ENCODE measurements at places on chromosomes 12 and 14. TPM values are rescaled to one million over a fixed set of nuclear protein-coding genes. Genes with fewer than 3 reads are reported as not detected.

Gene LGR5
- total RNA-seq: not detected

Gene GCH1
- 40.8 TPM for total RNA-seq

Gene ADAM21
- total RNA-seq: 0.14 TPM

Gene MYH6
- 0.05 TPM for total RNA-seq

Gene OAS1
- 46.0 TPM for total RNA-seq

Gene FIGNL2
- 0.29 TPM for total RNA-seq

Gene PRB2
- not detected for total RNA-seq

Gene BCL11B
- 49.1 TPM for total RNA-seq

- no peak overlapping the region for H3K4me3 ChIP-seq
- H3K27me3 ChIP-seq: no peaks in the 10 kb centered on the region
- H3K4me1 ChIP-seq: no peaks in the 10 kb centered on the region
- no peak overlapping the region for H3K27ac ChIP-seq
- no peaks in the 10 kb centered on the region for H3K36me3 ChIP-seq
These were observed 1204.8 kb downstream of the GALC start for GRCh38 chr14:86788224-86788623.

DNA sequence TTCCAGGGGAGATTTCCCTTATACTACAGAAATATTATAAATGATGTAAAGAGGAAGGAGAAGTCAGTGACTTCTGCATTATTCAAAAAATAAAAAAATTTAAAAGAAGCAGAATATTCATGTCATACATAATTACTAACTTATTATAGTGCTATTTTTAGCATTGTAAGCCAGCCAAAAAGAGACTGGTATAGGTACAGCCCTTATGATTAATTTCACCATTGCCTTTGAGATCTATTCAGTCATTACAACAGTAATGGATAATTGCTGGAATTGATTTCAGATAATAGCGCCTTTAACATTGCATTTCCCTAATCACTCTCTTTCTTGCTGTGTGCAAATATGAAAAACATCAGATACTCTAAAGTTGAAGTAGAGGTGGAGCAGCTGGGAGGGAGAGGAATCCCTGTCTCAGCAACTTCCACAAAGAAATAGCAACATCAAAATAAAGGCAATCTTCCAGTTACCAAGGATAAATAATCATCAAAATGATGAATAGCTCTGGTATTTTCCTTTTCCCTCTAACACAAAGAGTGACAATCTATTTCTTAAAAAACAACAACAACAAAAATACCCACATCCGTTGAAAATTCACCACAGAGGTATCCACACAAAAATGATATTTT, 71.8 kb upstream of the OVCH1 start:
- no peak overlapping the region for H3K4me3 ChIP-seq
- H3K36me3 ChIP-seq: no peaks in the 10 kb centered on the region
- no peak overlapping the region for H3K27ac ChIP-seq
- H3K27me3 ChIP-seq: peaks cover 10% of the 10 kb centered on the region
- no peaks in the 10 kb centered on the region for H3K4me1 ChIP-seq
- DNase-seq: no peak

- peaks cover 10% of the 10 kb centered on the region for H3K4me1 ChIP-seq
- no peak overlapping the region for H3K27ac ChIP-seq
- no peak overlapping the region for H3K4me3 ChIP-seq
These were observed 113.3 kb downstream of the PTGER2 start for GRCh38 chr14:52427460-52427859.

DNA sequence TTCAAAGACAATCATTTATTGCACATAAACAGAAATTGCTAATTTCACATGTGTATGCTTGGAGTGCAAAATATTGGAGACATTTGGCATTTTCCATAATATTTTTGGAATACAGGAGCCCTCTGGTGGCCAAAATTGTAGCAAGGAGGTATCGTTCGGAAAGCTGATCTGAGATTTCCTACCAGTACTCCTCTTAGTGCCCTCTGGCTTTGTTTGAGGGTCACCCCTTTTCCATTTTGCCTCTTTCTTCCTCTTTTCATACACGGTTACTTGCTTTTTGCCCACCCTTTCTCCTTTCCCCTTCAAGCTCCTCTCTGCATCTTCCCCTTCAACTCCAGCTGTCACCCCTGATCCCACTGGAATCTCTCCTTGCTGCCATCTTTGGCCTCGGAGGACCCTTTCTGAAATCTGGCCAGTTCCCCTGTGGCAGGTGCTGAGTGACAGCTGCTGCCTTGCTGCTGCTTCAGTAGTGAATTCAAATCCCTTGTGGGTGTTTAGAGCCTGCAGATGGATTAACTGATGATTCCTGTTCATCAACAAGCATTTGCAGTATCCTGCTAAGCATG, 164.6 kb upstream of the PARP11 start:
- H3K4me1 ChIP-seq: peaks cover 4% of the 10 kb centered on the region
- no peak overlapping the region for H3K27ac ChIP-seq
- DNase-seq: no peak
- H3K4me3 ChIP-seq: no peak overlapping the region

- peaks cover 21% of the 10 kb centered on the region for H3K36me3 ChIP-seq
- DNase-seq: no peak
- no peak overlapping the region for H3K27ac ChIP-seq
- H3K27me3 ChIP-seq: no peaks in the 10 kb centered on the region
- no peak overlapping the region for H3K4me3 ChIP-seq
- no peaks in the 10 kb centered on the region for H3K4me1 ChIP-seq
These were observed 136.6 kb downstream of the SSPN start for GRCh38 chr12:26331960-26332359.

DNA sequence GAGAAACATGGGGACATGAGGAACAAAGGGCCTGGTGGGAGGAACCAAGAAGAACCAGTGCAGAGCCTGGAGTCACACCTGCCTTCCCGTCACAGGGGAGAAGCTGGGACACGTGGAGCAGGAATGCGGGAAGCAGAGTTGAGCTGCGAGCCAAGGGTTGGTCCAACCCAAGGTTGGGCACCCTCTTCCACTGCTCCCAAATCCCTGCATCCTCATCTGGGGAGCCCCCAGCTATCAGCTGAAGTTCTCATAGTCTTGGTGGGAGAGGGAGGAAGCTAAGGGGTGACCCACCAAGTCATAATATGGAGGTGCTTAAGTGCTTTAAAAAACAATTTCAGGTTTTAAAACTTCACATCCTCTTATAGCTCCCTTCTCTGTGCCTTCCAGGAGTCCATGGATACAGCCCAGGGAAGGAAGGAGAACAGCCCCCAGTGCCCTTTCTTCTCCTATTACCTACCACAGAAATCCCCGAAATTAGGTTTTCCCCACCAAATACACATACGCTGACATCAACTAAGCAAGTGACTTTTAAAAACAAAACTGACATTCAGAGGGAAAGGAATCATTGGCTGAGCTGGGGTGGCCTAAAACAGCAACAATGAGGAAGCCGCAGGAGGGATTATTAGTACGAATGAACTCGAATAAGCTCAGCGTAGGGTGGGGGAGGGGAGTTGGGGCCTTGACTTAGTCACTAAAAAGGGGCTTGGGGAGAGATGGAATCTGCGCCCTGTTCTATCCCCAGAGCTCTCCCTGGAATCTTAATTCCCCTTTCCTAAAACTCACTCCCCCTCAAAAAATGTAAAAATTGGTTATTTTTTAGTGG, 4.5 kb downstream of the MYL6 start:
- no peak overlapping the region for H3K4me3 ChIP-seq
- peaks cover 65% of the 10 kb centered on the region for H3K36me3 ChIP-seq
- H3K4me1 ChIP-seq: peaks cover 26% of the 10 kb centered on the region
- no peak for DNase-seq
- H3K27ac ChIP-seq: peak overlapping the region; percentile 44

DNA sequence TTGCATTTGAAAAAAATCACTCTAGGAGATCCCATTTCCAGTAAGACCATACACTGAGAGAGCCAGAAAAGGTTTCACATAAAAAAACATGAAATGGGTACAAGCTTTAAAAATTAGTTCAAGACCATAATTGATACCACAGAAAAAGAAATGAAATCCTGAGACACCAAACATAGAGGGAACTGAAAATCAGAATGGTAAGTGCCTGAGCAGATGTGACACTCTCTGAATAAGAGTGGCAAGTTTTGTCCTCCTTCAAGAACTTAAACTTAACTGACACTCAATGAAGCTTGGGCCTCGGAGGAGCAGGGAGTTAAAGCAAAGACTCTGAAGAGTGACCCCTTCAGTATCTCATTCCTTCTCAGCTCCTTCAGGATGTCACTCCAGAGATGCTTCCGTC, 23.2 kb upstream of the PTGDR start:
- H3K36me3 ChIP-seq: no peaks in the 10 kb centered on the region
- peaks cover 27% of the 10 kb centered on the region for H3K4me1 ChIP-seq
- no peak overlapping the region for H3K4me3 ChIP-seq
- no peak for DNase-seq

GRCh38 chr12:2011643-2012607, 7.7 kb upstream of the DCP1B start:
- H3K4me1 ChIP-seq: peaks cover 2% of the 10 kb centered on the region
- no peak for DNase-seq
- peaks cover 1% of the 10 kb centered on the region for H3K27me3 ChIP-seq
- no peak overlapping the region for H3K4me3 ChIP-seq

- no peak for DNase-seq
- H3K4me3 ChIP-seq: no peak overlapping the region
- H3K27me3 ChIP-seq: peaks cover 34% of the 10 kb centered on the region
- no peaks in the 10 kb centered on the region for H3K36me3 ChIP-seq
- H3K4me1 ChIP-seq: peaks cover 19% of the 10 kb centered on the region
These were observed 18.0 kb upstream of the NUDT14 start for GRCh38 chr14:105199093-105199492.

DNA sequence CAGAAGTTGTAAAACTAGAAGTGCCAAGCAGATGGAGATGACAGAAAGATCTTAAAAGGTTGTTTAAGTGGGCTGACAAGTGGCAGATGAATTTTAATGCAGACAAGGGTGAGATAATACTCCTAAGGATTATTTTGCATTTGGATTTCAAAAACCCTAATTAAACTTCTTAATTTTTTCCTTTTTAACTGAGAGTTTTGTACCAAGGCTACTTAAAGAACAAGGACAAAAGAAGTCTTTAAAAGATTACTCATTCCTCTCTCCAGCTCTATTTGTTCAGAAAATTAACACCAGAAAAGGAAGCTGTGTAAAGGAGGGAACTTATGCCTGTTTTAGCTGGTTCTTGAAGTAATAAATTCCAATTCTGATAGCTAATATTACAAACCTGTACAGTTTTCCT, 275.4 kb downstream of the ETNK1 start:
- no peaks in the 10 kb centered on the region for H3K4me1 ChIP-seq
- no peak overlapping the region for H3K4me3 ChIP-seq
- DNase-seq: no peak
- peaks cover 1% of the 10 kb centered on the region for H3K27me3 ChIP-seq
- no peaks in the 10 kb centered on the region for H3K36me3 ChIP-seq
- H3K27ac ChIP-seq: no peak overlapping the region

DNA sequence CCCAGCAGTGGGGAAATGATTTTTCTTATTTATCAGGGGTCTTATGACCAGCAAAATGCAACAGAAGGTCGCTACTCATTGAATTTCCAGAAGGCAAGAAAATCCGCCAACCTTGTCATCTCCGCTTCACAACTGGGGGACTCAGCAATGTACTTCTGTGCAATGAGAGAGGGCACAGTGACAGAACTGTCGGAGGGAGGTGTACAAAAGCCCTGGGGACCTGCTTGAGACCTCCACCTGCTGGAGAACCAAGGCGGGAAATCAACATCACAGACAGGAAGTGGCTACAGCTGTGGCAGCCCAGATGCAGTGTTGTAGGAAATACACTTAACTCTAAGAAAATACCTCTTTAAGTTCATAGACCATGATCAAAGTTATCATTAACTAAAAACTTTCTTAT, 250.9 kb upstream of the OR4E1 start:
- H3K36me3 ChIP-seq: no peaks in the 10 kb centered on the region
- H3K4me3 ChIP-seq: peak overlapping the region; percentile 50
- DNase-seq: peak; percentile 73
- peak overlapping the region; percentile 88 for H3K27ac ChIP-seq

DNA sequence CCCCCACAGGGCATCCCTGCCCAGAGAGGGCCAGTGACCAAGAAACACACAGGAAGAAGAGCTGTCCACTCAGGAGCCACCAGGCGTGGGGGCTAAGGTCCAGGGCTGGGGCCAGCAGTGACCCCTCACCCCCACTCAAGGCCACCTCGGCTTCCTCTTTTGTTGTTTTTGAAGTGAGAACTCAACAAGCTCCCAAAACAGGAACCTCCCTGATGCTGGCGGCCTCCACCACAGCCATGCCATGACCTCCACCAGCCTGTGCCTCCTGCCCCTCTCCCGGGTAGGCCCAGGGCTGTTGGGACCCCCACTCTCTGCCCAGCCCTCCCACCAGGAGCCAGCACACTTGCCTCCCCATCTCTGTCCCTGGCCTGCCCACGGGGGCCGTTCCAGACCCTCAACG, 7.8 kb downstream of the AKT1 start:
- no peaks in the 10 kb centered on the region for H3K27me3 ChIP-seq
- H3K4me1 ChIP-seq: peaks cover 17% of the 10 kb centered on the region
- no peak for DNase-seq

DNA sequence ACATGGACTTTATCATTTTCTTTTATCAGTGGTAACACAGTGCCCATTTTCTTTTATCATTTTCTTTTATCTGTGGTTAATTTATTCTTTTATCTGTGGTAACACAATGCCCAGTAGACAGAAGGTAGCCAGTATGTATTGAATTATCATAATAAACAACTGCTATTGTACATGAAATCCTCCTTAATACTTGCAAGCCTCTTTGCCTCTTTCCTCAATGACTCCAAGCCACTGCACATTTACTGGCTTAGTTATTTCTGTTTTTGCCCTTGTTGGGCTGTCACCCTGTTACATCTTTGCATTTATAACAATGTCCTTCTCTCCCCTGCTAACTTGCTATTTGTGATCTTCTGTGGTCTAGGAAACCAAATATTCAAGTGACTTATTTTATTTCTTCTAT, 345.0 kb downstream of the ATP23 start:
- H3K27ac ChIP-seq: no peak overlapping the region
- DNase-seq: no peak
- H3K36me3 ChIP-seq: no peaks in the 10 kb centered on the region
- H3K4me3 ChIP-seq: no peak overlapping the region
- no peaks in the 10 kb centered on the region for H3K4me1 ChIP-seq
- H3K27me3 ChIP-seq: peaks cover 3% of the 10 kb centered on the region

DNA sequence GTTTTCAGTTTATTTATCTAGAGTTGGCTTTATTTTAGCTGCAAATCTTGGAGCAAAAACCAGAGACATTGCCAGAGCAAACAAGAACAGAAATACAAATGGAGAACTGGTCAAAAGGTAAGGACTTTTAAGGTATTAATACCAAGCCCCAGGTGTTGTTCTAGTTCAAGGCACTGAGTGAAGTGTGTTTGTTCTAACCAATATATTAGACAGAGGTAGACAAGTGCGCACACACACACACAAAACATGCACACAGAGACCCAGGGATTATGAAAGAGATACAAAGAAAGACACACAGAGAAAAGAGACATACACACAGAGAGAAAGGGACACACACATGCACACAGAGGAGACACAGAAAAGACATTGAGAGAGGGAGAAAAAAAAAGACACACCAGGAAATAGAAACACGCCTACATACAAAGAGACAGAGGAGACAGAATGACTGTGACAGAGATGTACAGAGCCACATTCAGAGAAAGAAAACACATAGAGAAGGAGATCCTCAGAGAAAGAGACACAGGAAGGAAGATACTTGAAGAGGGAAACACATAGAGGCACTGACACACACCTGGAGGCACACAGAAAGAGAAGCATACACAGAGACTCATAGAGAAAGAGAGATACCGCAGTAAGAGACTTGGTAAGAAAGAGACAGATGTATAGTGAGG, 50.2 kb downstream of the MIPOL1 start:
- no peak for DNase-seq
- H3K4me3 ChIP-seq: no peak overlapping the region
- H3K36me3 ChIP-seq: no peaks in the 10 kb centered on the region
- H3K27me3 ChIP-seq: peaks cover 1% of the 10 kb centered on the region
- no peak overlapping the region for H3K27ac ChIP-seq
